Brain microvascular endothelial cell (primary cell): ENCODE measurements at places on chromosomes 11 and 22.

GRCh38 chr11:46738887-46739286, 19.9 kb downstream of the F2 start:
- no peak for DNase-seq

- peak; percentile 65 for DNase-seq
Measured at GRCh38 chr11:34345991-34346480, 11.8 kb downstream of the ABTB2 start.

GRCh38 chr22:35892192-35892591, 136.4 kb downstream of the RBFOX2 start:
- peak; percentile 65 for DNase-seq

GRCh38 chr11:73851046-73851764, 25.4 kb downstream of the COA4 start:
- DNase-seq, result no peak

DNA sequence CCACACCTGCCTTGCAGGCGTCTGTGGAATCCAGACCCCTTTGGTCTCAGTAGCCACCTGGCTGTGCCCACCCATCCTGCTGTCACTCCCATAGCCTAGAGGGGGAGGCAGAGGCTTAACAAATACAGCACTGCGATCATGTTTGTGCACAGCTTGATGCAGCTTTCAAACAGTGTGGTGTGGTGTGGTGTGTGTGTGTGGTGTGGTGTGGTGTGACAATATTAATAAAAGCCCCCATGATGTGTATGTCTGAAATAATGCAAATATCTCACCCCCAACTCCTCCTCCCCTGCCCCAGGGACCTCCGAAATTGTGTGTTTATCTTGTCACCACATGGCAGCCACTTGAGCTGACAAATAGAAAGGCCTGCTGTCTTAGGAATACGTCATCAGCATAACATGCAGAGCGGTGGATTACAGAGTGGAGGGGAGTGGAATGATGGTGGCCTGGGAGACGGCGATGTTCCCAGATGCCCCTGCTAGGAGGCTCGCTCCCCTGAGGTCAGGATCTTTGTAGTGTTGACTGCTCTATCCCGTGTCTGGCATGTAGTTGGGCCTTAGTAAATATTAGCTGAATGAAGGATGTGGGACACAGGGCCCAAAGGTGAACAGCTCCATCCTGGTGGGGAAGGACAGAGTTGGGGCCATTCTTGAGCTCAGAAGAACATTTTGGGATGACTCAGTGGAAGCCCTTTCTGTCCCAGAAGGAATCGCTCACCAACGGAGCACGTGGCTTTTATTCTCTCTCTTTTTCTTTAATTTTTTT, 2.8 kb downstream of the PDXP start:
- peak; percentile 60 for DNase-seq

DNA sequence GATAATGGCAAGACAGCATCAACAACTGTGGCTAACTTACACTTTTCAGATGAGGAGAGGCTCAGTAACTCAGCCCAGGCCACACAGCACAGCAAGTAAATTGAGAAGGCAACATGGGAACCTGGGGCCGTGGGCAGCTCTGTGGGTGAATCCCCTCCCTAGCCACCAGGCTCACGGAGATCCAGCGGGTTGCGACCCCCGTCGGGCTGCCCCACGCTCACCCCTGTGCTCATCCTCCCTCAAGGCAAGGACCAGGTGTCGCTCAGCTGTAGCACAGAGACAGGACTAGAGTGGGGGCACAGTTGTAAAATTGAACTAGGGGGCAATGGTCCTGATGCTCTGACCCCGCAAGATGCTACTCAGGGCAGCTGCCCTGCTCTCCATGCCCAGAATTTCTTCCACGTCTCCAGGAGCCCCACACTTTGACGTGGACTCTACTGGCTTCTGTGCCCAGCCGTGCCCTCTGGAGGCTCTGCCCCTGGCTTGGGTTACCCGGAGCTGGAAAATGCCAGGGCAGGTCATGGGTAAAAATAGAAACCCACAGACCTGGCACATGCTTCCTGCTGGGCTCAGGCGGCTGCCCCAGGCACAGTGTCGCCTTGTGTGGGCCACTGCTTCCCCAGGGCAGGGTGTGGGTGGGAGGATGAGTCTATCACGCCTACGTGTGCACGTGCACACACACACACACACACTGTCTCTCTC, 9.0 kb downstream of the TUBA8 start:
- DNase-seq, result no peak

GRCh38 chr11:67264877-67265632, 1.2 kb upstream of the GRK2 start:
- DNase-seq, result no peak

GRCh38 chr22:17807086-17807485, 32.8 kb upstream of the BID start:
- no peak for DNase-seq

DNA sequence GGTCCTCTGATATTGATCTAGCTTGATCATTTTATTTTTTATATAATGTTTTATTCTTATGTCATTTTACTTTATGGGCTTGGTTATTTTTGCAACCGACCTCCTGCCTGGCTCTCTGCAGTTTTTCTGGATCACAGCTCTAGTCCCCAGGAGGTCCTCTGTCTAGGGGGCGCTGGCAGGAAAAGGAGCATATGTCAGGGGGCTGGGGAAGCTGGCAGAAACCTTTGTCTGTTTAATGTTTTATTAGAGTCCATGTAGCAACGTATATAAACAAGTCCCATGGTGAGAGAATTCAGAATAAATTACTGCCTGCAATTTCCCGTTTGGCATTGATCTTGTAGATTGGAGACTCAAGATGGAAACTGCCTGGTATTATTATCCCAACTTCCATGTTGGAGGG, 133.5 kb upstream of the ZBED5 start:
- no peak for DNase-seq

DNA sequence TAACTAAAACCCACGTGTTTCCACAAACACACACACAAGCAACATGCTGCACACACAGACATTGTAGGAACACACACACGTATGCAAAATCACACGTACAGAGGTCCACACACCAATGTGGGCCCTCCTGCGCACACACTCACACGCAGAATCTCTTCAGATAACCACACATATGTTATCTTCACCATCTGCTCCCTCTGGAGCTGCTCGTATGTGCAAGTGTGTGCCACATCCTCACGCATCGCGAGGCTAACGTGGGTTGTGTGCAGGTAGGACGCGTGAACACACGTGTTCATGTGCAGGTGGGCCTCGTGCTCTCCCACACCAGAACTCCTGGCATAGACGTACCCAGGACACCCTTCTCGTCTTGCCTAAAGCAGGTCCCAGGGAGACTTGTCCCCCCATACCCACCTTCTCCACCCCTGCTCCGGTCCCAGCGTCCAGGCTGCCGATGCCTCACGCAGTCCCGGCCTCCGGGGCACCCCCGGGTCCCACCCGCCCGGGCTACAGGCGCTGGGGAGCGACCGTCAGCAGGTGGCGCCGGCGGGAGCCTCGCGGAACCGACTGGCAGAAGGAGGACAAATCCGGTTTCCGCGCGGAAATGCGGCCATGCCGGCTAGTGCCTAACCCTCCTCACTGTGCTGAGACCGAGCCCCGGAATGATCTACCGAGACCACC, 10.3 kb upstream of the IGSF9B start:
- no peak for DNase-seq

DNA sequence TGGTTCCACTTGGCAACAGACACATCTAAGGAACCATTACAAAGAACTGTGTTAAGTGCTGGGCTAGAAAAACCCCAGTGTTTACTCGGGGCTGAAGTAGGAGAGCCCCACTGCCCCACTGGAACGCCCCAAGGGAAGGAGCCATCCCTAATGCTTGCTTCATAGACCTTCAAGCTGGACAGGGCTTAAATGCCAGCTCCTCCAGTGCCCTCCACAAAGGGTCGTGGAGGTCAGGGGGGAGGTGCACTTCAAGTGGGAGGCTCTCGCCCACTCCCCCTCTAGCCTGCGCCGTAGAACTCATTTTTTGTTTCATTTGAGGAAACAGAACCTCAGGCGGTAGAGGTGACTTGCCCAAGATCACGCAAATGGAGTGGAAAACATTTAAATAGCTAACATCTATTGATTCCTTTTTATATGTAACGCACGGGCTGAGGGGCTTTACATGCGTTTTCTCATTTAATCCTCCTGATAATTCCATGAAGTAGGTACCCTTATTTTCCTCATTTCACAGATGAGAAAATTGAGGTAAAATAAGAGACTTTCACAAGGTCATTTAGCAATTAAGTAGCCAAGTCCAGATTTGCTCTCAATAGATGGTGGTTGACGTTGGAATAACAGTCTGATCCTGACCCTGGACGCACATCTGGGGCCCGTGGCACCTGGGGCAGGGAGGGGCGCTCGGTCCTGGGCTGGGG, 545 bp upstream of the ZDHHC13 start:
- DNase-seq, result no peak

DNA sequence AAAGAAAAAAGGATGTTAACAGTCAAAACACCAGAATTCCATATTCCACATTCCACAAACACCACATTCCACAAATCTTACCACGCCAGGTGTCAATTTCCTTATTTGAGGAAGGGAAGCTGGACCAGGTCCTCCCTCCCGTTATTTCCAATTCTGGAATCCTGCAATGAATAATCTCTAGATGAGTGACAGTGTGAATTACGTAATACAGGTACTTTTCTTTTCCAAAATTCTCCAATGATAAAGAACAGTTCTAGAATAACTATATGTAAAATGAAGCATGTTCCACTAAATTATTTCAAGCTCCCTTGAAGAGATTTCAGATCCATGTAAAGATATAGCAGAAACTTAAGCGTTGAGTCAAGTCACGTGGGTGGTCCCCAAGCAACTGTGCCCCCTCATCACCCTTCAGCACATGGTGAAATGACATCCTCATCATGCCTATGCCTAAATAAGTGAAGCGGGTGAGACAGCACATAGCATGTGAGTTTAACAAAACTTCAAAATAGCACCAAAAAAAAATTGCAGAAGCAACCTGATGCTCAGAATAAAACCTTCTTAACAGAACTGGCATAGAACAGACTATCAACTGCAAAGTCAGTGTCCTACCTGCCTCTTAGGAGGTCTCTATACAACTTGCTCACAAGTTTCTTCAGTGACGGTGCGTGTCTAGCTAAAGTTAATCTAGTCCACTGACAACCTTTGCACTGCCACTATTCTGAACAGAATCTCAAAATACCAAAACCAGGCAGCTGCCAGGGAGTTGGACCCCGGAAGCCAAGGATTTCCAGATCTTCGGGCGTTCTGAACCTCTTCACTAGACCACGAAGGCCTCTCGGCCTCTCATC, 876 bp downstream of the NFRKB start:
- no peak for DNase-seq

- DNase-seq, result no peak
Measured at GRCh38 chr11:100308202-100308601, 378.9 kb upstream of the ARHGAP42 start.

DNA sequence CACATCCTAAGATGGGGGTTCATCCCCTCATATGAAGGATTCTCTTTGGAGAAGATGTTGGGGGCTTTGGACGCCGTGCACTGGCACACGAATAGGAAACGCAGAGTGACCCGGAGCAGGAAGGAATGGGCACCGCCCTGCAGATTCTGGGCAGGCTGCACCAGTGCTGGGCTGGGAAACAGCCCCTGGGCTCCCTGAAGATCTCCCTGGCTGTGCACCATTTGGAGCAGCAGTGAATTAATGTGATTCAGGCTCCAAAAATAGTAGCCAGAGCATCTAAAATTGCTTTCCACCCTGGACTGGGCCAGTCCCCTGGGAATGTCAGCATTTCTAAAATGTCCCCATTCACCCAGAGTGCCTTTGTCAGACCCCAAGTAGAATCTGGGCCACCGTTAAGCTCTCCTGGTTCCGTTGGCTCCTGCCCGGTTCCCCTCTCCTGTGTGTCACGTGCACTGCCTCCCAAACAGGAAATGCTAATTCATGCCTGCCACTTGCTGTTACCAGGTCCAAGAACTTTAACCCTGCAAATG, 18.6 kb downstream of the IRAG1 start:
- no peak for DNase-seq

DNA sequence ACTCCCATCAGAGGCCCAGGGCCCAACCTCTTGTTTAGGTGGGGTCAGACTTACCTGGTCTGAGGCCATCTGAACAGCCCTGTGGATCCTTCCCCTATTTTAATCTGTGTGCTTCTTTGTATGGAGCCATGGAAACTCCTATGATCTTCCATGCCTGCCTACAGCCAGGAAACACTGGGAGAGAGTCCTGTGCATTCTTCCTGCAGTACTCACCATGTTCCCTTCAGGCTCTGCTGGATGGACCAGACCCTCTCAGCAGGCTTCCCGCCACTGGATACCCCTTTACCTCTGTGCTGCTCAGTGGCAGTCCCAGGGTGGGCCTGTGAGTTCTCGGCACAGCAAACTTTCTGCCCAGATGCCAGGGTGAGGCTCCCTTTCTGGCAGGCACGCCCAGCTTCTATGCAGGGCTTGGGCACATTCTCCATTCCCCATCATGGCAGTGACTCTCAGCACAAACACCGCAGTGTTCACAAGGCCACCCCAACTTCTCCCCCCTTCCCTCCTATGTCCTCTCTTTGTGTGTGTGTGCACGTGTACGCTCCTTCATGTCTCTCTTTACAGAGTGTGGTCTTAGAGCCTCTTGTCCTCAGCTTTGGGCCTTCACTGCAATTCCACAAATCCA, 34.8 kb downstream of the NEU3 start:
- DNase-seq, result no peak

- no peak for DNase-seq
Measured at GRCh38 chr11:12007769-12008737, at the start of gene DKK3. TSS of gene DKK3 (minus strand) at chr11:12008626. CDS start at chr11:12008582, 44 bp downstream.

- no peak for DNase-seq
Measured at GRCh38 chr11:59787255-59787588, 23.4 kb downstream of the MRPL16 start.

- no peak for DNase-seq
Measured at GRCh38 chr11:104979839-104980238, 11.5 kb upstream of the CASP4 start.

- DNase-seq, result no peak
Measured at GRCh38 chr11:111627591-111627990, 25.3 kb downstream of the SIK2 start.

GRCh38 chr22:44583854-44584253, 85.8 kb upstream of the RTL6 start:
- no peak for DNase-seq

DNA sequence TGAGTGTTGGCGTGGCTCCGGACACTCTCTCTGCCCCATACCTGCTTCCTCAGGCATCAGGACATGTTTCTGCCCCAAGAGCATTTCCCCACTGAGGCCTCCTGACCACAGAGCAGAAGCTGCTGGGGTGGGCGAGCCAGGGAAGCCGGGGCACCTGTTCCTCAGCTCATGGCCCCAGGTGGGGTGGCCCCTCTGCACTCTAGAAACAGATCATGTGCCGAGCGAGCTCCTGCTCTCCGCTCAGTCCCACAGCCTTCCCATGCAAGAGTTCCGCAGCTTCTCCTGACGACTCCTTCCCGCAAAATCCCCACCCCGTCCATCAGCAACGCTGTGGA, 22.4 kb upstream of the PANX2 start:
- DNase-seq, result no peak

DNA sequence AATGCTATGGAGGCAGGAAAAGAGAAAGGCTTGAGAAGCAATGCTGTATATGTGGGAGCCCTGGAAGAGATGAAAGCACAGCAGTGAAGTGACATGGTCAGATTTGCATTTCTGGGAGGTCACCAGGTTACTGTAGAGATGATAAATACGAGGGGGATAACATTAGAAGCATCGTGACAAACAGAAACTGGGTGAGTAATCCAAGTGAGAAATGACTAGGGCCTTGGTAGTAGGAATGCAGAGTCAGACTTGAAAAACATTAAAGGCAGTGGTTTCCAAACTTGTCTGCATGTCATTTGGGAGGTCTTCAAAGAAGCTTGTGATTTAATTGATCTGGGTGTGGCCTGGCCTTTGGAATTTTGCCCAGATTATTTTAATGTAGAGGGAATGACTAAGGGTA, 43.9 kb downstream of the CCDC34 start:
- peak; percentile 75 for DNase-seq
